ENCODE measurements at places on chromosomes 3 and 15.

DNA sequence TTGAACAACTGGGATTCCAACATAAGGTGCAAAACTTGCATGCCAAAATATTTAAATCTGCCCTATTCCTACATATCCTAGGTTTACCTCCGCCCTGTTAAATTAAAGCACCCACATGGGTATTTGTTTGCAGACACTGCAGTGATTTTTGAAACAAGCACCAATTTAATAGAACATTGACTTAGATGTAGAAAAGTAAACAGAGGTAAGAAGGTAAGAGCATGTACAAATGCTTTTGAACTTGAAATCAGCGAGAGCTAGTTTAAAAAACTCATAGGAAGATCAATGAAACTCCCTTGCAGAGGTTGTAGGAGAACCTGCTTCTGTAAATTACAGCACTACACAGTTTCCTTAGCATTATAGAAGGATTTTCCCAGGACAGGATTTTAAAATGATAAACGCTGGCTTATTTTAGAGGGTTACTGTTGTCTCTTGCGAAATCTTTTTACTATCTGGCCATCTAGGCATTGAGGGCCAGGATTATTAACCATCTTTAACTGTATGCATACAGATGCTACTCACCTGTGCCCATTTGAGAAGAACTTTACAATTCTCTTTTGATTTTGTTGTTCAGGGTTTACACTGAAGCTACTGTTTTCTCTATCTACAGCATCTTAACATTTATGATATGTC is 284.8 kb downstream of the FEZF2 start:
- DNase-seq: no peak

GRCh38 chr3:62220616-62221015 is 152.7 kb downstream of the FEZF2 start:
- no peak for DNase-seq

DNA sequence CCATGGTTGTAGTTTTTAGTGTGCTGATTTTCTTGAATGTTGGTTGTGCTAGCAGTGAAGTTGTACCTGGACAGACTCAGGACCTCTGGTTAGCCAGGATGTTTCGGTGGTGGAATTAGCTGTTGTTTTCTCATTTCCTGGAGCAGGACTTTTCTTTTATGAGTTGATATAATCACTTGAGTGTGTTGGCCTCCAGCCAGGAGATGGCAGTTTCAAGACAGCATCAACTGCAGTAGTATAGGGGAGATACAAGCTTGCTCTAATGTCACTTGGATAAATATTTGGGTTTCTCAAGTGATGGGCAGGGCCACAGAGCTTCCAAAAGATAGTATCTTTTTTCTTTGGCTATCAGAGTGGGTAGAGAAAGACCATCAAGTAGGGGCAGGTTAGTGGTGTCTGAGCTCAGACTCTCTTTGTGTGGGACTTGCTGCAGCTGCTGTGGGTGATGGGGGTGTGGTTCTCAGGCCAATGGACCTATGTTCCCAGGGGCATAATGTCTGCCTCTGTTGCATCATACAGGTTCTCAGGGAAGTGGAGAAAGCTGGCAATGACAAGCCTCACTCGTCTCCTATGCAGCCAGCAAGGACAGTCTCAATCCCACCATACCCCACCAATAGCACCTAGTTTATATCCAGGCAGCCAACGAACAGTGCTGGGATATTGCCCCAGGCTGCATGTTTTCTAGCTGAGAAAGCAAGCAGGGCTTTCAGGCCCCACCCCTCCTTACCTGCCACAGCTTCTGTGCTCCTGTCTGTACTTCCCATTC is 14.6 kb upstream of the OR5K2 start:
- no peak for DNase-seq

DNA sequence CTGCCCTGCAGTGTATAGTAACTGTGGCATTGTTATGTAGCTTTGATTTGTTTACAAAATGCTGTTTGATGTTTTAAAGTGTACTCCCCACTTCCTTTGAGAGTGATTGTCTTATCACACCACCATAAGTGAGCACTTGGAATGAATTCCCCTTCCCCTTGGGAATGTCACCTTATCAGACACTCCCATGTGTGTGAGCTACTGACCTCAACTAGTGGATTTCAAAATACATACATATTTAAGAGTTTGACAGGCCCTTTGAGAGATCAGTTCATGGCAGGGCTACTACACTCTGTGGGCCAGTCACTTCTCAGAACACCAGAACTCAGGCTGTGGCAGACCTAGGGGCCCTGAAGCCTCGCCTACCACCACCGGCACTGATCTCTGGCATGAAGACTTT is 547.6 kb downstream of the NR2F2 start:
- no peak for DNase-seq

DNA sequence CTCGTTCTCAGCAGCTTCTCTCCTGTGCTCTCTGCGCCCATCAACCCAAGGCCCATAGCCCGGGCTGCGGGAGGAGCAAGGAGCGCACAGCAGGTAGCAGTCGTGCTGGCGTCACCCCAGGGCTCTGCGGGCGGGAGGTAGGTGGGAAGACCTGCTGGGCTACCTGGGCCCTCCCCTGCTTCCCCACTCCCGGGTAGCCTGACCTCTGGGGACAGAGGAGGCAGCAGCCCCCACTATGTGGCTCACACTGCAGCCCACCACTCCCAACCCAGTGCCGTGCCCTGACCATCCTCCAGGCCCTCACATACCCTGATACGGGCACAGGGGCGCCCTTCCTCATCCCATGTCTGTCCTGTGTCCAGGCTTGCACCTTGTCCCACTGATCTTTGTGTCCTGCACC is 171.0 kb downstream of the NSMCE3 start:
- DNase-seq: no peak

- no peak for DNase-seq
These were observed 26.9 kb upstream of the THRB start for GRCh38 chr3:24521420-24522145.

GRCh38 chr3:123332124-123332641 is 116.7 kb downstream of the ADCY5 start:
- no peak for DNase-seq

GRCh38 chr15:48890375-48890972 is 12.5 kb downstream of the EID1 start:
- DNase-seq: no peak

- no peak for DNase-seq
These were observed 1.5 kb upstream of the FBXO22 start for GRCh38 chr15:75902129-75902557.

GRCh38 chr3:114962189-114962588 is 184.9 kb downstream of the ZBTB20 start:
- no peak for DNase-seq

GRCh38 chr3:65473736-65474135 is 565.0 kb downstream of the MAGI1 start:
- DNase-seq: no peak

GRCh38 chr3:89783341-89783927 is 676.0 kb downstream of the EPHA3 start:
- no peak for DNase-seq

DNA sequence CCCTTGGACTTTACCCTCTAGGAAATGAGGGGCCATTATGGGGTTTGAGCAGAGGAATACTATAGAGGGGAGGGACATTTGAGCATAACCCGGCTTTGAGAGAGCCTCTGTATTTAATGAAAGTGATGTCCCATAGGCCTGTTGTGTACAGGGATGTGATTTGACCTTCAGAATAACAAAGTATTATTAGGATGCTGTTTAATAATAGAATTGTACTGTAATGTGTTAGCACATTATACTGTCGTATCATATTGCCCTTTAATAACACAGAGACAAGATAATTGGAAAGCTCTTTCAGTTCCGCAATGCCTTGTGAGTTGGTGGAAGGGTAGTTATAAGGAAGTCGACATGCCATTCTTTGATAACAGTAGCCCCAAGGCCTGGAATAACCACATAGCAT is 328.3 kb downstream of the RYR3 start:
- DNase-seq: no peak

GRCh38 chr15:55282284-55282833 is 7.3 kb downstream of the RAB27A start:
- DNase-seq: no peak

GRCh38 chr3:3109407-3110298 is 521 bp downstream of the IL5RA start:
- no peak for DNase-seq

DNA sequence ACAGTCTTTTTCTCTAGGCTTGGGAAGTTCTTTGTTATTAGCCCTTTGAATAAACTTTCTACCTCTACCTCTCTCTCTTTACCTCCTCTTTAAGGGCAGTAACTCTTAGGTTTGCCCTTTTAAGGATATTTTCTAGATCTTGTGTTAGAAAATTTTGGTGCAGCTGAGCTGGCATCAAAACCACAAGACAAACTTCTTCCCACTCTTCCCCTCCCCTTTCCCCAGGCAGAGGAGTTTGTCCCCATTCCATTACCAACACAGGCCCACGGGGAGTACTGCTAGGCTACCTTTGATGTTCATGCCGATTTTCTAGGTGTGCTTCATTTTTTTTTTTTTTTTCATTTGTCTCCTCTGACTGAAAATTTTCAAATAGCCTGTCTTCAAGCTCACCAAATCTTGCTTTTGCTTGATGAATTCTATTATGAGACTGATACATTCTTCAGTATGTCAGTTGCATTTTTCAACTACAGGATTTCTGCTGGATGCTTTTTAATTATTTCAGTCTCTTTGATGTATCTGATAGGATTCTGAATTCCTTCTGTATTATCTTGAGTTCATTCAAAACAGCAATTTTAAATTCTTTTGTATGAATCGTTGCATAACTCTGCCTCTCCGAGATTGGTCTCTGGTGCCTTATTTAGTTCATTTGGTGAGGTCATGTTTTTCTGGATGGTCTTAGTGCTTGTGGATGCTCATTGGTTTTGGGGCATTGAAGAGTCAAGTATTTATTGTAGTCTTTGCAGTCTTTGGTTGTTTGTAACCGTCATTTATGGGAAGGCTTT is 112.0 kb downstream of the UBE2E2 start:
- DNase-seq: no peak

Data from DMS153 (cell line).